ENCODE measurements at places on chromosomes 13 and 19.

DNA sequence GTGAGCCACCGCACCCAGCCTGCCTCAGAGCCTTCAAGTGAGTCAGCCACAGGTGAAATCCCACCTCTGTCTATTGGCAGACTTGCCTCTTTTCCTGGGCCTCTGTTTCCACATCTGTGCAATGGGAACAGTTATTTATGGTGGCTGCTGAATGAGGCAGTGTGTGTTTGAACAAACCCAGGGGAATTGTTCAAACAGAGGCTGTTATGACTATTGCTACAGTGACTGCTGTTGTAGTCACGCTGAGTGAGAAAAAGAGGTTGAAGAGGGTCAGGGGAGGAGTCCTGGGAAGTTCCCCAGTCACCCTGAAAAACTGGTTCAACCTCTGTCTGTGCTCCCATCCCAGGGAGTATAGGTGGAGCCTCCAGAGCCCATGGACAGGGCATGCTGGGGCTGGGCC is at the start of gene CEACAM19:
Gene CEACAM19 (plus strand): TSS at position 83 of the 400 bp plus-strand sequence. CDS start 450 bp downstream, outside the sequence.
- no peak for DNase-seq

GRCh38 chr19:1396019-1396767 is 5.1 kb downstream of the GAMT start:
- no peak for DNase-seq

DNA sequence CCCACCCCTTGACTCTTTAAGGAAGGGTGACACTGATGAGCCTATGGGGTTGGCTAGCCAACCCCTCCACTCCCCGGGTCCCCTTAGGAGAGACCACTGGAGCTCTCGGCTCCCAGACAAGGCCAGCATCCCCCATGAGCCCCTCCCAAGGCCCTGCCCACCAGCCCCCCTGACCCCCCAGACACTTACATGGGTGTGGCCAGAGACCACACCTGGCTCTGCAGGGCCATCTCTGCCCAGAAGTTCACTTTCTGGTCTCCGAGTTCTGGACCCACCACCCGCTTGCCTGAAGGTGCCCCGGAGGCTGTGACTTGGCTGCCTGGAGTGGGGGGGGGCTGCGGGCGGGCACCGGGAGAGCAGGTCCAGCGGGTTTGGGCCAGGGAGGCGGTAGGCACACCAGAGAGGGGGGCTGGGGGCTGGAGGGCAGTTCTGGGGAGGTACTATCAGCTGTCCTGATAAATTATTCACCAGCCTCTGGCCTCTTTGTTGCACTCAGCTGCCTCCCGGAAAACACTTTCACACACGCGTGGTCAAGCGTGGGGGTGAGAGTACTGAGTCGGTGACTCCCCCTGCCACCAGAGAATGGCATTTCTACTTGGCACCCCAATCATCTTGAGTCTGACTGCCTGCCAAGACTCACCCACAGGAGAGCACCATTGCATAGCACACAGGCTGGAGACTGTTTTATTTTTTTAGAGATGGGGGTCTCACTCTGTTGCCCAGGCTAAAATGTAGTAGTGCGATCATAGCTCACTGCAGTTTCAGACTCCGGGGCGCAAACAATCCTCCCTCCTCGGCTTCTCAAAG is at the start of gene PALM3:
Gene PALM3 (minus strand): TSS at position 326 of the 807 bp plus-strand sequence. CDS start 96 bp downstream, at position 230.
- no peak for DNase-seq

DNA sequence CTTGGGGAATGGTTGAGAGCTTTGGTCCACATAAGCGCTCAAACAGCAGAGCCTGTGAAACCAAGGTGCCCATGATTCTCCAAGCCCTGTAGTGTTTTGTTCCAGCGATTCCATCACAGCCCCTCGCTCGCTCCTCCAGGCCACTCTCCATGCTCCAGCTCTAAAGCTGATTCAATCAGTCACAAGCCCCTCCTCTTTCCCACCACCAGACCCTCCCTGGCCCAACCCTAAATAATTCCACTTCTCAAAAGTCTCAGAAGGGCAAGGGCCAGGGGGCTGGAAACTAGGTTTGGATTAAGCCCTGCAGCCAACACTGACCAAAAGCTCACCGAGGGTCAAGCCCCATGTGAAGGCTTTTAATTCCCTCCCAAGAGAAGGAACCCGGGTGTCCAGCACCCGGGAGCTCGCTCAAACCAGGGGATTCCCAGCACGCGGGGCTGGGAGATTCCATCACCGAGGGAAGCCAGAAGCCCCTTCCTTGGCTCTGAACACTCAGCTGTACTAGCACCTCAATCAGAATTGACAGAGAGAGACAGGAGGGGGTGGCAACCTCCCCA is 1.5 kb downstream of the ZNF296 start:
- DNase-seq, result no peak

DNA sequence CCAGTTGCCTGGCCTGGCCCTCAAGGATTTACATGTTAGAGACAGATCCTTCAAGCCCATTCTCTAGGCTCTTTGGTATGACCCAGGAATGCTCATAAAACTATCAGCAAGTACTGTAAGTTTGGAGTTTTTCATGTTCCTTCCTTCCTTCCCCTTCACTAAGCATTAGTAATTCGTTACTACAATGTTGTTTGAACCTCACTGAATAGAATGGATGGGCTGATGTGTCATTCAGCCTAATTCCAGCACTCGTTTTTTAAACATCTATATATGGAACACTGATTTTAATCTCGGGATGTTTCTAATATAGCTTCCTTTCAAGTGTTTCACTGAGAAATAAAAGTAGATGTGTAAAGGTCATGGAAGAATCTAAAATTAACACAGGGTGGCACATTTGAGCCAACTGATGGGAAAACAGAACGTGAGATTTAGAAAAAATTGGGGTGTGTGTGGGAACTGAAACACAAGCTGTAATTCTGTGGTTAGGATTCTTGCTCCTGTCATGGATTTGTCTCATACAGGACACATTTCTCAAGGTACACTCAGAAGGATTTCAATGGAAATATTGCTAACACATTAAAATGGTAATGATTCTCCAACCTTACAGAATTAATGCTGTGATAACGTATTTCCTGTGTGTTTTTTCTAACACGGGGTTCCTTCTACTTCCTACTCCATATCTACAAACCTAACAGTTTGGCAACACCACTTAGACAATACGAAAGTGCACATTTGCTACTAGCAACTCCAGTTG is 93.4 kb downstream of the FLT1 start:
- DNase-seq, result no peak

DNA sequence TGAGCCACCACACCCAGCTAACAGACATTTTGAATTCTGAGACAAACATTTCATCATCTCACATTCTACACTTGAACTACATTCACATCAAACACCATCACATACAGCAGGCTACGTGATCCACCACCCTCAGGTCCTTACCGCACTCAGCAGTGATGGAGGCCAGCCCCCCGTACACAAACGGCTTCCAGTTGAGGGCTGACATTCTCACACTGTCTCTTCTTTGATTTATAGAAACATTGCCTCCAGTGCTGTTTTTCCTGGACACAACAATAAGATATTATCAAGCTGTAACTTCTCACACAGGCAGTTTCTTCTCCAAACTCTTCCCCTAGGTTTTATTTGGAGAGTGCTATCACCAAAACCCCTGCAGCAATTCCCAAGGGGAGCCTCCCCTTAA is 7.0 kb downstream of the SLC25A30 start:
- DNase-seq, result no peak

GRCh38 chr13:45040622-45041021 is 51.3 kb downstream of the GPALPP1 start:
- no peak for DNase-seq

DNA sequence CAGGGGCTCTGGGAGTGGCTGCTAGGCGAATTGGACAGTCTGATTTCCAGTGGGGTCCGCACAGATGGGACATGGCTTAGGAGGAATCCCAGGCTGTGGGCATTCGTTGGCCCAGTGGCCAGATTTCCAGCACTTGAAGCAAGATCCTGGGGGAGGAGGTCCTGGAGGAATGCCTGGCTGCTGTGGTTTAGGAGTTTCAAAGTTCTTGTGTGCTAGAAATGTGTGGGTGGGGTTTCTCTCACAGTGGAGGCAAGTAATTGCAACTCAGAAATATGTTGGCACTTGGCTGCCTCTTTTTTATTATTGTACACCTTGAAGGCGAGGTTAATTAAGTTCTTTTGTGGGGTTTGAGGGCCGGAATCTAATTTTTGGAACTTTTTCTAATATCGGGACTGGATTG is 17.1 kb downstream of the IGFL3 start:
- DNase-seq, result no peak

DNA sequence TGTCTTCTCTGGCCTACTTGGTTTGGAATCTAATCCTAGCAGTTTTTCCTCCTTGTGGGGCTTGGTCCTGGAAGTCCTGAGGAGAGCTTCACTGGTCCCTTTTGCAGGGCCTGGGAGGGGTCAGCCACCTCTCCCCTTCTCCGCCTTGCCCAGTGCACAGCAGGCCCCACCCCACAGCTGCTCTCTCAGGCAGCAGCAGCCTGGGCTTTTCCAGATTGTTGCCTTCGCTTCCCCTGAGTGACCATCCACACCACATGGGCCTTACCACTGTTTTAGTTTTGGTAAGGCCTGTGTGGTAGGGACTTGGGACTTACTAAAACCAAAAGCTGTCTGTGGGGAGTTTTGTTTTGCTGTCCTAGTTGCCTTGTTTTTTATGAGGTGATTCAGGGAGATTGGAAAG is 11.5 kb downstream of the MPHOSPH8 start:
- no peak for DNase-seq

DNA sequence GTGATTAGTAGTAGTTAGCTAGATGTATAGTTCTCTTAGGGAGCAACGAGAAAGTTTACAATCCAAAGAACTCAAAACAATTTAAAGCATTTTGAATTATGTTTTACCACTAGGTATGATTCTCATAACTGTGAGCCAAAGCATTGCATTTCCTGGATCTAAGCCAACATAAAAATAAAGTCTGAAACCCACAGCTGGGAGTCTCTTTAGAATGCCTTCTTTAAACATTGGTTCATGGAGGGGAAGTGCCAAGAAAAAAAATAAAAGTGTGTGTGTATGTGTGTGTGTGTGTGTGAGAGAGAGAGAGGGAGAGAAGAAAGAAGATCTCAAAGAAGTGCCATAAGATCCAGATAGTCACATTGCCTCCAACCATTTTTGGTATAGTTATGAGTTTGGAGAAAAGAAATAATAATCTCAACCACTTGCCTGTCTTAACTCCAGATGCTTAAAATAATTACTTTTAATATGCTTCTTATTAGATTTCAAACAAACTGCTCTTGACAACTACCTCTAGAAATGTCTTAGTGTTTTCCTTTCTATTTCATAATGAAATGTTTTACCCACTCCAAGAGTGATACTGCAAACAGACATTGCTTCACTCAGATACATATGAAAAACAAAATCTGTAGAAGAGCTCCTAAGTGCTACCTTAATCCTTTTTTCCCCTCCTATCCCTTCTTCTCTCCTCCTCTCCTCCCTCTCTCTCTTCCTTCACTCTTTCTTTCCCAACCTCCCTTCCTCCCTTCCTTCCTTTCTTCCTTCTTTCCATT is 554.1 kb downstream of the KCTD12 start:
- DNase-seq, result no peak

GRCh38 chr13:113139577-113139976 is 17.0 kb downstream of the F10 start:
- DNase-seq, result no peak

DNA sequence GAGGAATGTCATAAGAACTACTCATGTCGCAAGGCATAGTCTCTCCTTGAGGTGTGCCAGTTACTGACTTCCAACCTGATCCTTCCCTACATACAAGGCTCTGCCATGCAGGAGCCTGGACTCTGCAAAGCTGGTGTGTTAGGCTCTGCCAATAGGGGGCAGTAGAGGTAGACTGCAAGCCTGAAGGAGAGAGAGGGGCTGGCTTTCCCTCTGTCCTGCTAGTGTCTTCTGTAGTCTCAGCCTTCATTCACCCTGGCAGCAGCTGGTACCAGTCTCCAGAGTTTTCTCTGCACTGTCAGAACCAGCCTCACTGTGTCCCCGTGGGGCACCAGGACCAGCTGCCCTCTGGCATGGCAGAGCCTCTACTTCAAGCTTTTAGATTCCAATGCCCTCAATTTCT is 14.5 kb downstream of the SHISA2 start:
- no peak for DNase-seq

DNA sequence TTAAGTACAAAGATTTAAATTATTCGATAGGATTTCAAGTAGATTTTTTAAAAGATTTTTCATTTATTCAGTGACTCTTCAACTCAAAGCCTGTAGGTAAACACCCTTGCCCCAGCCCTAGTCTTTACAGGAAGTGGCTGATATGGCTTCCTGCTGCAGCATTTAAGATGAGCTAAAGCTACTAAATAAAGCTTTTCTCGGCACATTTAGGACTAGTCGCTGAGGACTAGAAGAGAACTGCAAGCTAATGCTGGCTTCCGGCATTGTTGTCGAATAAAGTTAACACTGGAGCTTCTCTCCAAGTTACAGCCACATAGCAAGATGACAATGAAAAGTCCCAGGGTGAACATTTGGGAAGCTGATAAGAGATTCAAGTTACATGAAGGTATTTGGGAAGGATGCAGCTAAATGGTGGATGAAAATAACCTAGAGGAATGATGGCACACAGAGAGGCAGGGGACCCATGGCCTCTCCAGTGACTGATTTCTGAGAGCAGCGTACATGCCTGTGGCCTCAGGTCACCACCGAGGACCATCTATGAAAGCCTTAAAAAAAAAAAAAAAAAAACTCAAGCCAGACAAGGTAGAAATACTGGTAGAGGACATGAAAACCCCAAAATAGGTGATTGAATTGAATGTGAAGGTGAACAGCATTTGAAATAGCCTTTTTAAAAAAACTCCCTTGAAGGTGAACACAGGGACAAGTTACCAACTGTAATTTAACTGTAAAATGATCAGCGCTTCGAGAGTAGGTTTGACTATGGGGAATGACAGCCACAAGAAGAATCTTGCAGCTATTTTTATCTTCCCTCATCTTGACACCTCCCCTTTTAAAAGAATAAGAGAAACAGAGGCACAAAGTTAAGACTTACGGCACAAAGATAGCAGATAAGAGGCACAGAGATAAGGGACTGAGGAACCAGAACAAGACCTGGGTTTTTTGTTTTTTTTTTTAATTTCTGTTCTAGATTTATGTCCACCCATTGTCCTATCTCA is 155.4 kb downstream of the DCT start:
- DNase-seq, result no peak

- DNase-seq, result no peak
These were observed 282.7 kb upstream of the KLHL1 start for GRCh38 chr13:70390968-70391367.

GRCh38 chr13:49635599-49636433 is 7.5 kb downstream of the ARL11 start:
- no peak for DNase-seq

GRCh38 chr13:40171566-40171965 is 494.9 kb downstream of the FOXO1 start:
- DNase-seq, result no peak

DNA sequence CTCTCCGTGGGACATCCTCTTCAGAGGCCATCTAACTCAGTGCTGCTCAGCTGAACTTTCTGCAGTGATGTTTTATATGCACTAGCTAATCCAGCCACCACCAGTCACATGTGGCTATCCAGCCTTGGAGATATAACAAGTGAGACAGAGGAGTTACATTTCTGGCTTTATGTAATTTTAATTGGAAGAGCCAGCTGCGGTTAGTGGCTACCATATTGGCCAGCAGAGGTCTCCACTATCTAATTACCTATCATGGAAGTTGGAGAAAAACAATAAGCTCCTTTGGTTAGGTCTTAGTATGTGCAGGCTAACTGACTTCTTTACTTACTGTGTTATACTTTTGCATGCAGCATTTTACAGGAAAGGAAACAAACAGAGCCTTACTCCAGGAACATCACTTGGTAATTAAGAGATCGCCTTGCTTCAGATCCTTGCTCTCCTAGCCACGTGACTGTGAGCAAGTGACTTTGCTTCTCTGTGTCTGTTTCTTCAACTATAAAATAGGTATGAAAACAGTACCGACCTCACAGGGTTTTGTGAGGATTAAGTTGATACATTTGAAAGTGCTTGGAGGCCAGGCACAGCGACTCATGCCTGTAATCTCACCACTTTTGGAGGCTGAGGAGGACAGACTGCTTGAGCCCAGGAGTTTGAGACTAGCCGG is 1.6 kb upstream of the KLK10 start:
- no peak for DNase-seq
